ENCODE measurements at places on chromosomes 11 and 22.

DNA sequence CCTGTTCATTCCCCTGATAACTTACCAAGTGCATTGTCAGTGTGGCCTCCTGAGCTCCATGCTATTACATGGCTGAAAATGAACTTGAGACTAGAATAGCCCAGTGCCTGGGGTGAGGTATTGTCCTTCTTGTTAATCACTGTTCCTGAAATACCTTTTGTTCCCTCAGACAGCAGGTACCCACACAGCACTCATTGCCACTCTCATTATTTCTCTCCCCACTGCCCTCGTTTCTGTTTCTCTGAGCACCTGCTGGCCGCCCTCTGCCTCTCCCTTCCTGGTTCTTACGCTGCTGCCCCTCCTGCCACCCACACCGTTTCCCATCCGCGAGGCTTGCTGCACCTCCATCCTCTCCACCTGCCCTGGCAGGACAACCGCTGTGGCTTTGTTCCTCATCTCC lies 36.9 kb upstream of the RAB1B start:
- DNase-seq = no peak

- DNase-seq = no peak
Observed at GRCh38 chr22:46560696-46561295, 23.4 kb upstream of the CELSR1 start.

- DNase-seq = no peak
Observed at GRCh38 chr11:75873417-75874221, 58.6 kb downstream of the UVRAG start.

DNA sequence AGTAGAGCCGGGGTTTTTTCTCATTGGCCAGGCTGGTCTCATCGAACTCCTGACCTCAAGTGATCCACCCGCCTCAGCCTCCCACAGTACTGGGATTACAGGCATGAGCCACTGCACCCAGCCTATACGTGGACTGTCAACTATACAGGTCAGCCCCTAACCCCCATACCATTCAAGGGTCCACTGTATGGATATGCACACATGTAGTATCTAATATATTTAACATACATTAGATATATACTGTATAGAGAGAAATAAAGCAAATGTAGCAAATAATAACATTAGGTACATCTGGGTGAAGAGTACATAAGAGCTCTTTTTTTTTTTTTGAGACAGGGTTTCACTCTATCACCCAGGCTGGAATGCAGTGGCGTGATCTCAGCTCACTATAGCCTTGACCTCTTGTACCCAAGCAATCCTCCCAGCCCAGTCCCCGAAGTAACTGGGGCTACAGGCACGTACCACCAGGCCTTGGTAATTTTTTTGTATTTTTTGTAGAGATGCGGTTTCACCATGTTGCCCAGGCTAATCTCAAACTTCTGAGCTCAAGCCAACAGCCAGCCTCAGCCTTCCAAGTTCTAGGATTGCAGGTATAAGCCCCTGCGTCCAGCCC lies 1.5 kb upstream of the ATP5MGL start:
- no peak for DNase-seq

DNA sequence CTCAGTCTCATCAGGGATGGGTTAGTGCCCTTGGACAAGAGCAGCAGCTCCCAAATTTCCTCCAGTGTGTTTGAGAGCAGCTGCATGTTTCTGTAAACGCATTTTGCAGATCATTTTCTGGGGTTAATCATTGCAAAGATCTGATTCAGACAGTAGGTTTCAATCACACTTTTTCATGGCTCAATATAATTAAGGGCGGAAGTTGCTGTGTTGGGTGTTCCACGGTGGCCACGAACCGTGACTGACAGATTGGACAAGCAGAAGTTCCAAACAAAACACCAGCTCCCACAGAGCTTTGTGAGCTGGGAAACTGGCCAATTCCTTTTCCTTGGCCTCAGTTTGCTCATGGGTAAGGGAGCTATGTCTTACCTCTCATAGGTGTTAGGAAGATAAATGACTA lies 8.4 kb upstream of the RASSF10 start:
- no peak for DNase-seq
